ENCODE measurements at places on chromosomes 3 and 15.

DNA sequence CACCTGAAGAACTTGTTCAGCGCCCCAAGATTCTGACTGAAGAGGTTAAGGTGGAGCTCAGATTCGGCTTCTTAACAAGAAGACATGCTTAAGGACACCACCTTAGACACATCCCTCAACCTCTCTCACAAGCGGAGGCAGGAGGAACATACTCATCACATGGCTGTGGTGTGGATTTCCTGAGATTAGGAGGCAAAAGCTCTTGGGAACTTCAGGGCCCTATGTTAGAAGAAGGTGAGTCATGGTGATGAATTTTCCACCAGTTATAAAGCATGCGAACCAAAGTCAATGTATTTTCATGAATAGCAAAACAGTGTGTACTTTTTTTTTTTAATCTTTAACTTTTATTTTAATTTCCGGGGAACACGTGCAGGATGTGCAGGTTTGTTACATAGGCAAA is 212.2 kb upstream of the SUCLG2 start:
- DNase-seq, result no peak

- no peak for DNase-seq
Observed at GRCh38 chr3:30421266-30421665, 185.1 kb upstream of the TGFBR2 start.

DNA sequence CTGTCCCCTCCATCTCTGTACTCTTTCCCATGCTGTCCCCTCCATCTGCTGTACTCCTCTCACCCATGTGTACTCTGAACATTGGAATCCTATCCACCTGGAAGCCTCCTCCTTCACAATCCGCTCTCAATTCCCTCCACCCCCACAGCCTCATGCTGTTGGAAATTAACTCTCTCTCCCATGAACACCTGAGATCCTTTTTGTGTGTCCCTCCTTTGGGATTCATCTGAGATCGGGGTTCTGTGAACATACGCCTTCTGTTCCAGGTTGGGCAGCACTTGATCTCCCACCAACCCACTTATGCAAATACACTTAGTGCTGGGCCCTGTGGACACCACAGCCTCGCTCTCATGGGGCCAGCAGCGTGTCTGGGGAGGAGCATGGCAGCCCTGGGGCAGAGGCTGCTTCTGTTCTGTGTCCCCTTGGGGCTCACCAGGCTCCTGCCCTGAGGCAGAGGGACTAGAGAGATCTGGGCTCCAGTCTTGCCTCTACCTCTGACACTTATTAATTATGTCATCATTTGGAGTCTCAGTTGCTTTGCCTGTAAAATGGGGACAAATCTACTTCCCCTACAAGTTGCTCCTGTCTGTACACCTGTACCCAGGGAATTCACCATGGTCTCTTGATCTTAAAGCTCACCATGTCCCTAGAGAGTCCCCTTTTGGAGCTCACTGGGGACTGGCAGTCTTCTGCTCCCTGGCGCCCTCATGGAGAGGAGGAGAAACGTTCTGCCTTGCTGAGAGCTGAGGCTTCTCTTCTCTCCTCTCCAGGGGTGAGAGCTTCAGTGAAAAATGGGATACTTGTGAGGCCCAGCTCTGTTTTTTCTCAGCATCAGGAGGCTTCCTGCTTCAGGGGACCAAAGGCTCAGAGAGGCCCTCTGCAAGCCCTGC is 42.7 kb downstream of the ITGA11 start:
- no peak for DNase-seq

DNA sequence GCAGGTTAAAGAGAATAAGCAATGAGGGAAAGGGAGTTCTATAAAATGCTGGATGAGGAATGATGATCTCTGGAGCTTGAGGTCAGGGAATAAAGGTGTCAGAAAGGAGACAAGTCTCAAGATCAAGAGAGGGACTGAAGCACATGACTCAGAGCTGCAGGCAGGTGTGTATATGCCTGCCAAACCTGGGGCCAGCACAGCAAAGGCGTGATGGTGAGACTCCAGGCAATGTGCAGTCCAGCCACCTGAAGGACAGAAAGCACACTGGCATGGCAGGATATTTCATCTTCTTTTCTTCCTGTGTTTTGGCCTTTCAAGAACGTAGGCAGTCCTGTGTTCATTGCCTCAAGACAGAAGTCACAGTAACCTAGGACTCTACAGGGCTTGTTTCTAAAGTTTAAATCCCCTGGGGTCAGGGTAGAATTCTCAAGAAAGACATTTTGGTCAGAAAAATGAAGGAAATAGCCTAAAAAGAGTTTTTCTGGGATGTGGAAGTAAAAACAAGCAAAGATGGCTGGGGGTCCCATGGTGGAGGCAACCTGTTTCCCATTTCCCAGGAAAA is 55.5 kb upstream of the TOPAZ1 start:
- DNase-seq, result no peak

- no peak for DNase-seq
Observed at GRCh38 chr3:47612178-47612577, 33.5 kb upstream of the CSPG5 start.

DNA sequence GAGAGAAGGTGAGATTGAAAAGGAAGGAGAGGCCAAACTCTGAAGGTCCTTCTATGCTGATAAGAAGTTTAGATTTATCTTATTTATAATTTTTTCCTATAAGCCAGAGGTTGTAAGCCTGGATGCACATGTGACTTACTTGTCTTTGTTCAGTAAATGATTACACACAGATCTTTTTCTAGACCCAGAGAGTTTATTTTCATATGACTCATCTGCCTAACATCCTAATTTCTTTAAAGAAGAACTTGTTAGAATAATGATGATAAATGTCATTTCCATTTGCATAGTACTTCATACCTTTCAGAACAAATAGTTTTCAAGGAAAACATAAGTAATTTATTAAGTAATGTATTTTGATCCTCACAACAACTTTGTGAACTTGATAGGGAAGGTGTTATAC is 434.8 kb upstream of the DPH6 start:
- DNase-seq, result no peak

DNA sequence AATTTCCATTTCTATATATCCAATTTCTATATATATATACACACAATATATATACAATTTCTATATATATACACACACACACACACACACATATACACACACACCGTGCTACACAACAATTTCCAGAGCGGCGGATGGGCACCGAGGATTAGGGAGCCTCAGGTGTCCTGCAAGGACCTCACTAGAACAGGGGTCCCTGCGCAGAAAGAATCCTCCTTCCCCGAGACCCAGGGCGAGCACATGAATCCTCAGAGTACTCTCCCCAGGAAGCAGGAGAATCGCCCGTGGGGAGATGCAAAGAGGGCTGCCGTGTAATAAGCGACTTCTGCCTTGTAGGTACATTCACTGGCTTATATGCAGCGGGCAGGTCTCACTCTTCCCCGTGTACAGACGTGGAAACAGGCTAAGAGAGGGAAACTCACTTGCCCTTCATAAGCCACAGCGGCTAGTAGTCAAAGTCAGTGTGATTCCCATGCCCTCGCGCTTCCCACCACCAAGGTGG is 467 bp downstream of the PIF1 start:
- DNase-seq, result no peak

DNA sequence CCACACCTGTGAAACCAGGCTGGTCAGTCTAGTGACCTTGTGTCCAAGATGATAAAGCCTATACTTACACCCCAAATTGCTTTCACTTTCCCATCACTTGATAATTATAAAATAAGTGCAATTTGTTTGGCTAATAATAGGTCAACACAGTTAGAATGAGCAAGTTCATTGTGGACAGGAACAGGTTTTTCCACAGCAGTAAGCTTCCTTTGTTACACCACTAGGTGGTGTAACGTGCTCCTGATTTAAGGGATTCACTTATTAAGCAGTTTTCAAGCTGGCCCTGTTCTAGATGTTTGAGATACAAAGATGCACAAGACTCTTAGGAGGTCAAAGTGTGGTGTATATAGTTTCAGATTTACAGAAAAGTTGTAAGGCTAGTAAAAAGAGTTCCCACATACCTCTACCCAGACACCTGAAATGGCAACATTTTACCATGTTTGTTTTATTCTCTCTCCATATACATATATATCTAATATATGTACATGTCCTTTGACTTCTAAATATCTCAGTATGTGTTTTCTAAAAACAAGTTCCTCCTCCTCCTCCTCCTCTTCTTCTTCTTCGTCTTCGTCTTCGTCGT is 6.8 kb upstream of the MFSD1 start:
- no peak for DNase-seq

GRCh38 chr3:42780892-42781700 is 8.0 kb upstream of the CCDC13 start:
- no peak for DNase-seq

DNA sequence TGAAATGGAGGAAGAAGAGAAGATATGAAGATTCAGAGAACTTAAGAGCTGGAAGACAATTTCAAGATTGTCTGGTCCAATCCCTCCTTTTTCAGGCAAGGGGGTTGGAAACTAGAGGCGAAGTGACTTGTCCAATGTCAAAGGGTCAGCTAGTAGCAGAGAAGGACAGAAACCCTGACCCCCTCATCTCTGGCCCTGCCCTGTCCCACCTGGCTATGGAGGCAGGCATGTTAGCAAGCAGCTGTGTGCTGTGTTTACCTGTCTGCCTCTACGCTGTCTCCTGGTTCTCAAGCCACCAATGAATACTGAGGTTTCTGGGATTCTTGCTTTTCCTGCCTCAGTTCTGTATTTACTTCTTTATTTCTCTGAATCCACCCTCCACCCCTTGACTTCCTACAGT is 342 bp downstream of the TGM5 start:
- no peak for DNase-seq

DNA sequence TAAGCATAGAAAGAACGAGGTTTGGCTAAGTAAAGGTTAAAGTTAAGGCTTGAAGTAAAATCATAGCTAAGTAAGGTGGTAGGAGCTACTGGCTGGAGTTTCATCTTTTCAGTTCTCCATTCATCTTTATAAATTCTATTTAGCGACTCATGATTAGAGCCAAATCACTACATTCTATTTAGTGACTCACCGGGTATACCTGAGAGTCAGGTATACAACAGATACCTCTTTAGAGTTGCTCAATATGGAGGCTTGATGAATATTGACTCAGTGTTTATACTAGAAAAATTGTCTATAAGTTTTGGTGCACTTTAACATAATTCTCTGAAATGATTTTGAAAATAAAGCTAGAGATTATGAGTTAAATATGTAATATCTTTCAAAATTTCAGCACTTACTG is 328.8 kb upstream of the GRM7 start:
- DNase-seq, result no peak

GRCh38 chr3:153354641-153355040 is 192.6 kb downstream of the RAP2B start:
- no peak for DNase-seq

DNA sequence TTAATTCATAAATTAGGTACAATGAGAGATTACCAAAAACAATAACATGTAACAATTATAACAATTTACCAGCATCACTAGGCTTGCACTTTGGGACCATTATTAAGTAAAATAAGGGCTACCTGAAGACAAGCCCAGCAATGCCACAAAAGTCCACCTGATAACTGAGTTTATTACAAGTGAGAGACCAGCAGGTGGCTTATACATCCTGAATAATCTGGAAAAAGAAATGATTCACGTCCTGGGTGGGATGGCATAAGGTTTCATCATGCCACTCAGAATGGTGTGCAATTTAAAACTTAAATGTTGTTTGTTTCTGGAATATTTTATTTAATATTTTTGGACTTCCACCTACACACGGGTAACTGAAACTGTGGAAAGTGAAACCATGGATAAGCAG is 1287.1 kb upstream of the GBE1 start:
- DNase-seq, result no peak

DNA sequence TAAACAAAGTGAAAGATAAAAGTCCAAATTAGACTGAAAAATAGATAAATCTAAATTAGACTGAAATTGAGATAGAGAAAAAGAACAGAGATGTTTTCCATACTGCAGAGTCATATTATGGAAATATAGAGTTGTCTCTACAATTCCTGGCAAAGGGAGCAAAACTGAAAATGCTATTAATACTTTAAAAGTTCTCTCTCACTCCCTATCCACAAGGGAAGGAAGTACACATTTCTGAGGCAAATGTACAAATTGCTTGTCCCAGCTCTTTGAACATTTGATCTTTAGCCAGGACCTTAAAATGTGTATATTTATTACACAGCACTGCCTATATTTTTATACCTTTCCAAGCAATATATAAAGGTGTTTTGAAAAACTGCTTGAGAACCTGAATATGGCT is 225.1 kb upstream of the SEMA6D start:
- no peak for DNase-seq

DNA sequence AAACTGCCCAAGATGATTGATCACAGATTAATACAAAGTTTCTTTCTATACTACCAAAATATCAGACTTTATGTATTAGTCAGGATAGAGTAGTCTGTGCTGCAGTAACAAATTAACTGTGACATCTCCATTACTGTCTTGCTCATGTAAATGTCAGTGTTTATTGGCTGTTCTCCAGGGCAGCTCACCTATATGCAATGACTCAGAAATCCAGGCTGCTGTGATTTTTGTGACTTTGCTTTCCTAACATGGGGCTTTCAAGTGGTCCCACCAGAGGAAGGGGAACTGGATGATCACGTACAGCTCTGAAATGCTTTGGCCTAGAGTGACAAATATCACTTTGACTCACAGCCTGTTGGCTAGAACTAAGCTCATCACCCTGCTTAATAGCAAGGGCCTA is 12.9 kb downstream of the PLS1 start:
- no peak for DNase-seq

- no peak for DNase-seq
Observed at GRCh38 chr15:74319138-74319460, 48.3 kb downstream of the CYP11A1 start.
